ENCODE measurements at places on chromosomes 2 and 18. TPM values are rescaled to one million over a fixed set of nuclear protein-coding genes. Genes with fewer than 3 reads are reported as not detected.
A peak's percentile ranks its signal among the peaks of the same experiment; 100 is the strongest.

Gene BMP10
- not detected for polyA plus RNA-seq

Gene OSBPL6
- polyA plus RNA-seq: 6.7 TPM

GRCh38 chr2:88110830-88111229, 17.0 kb downstream of the FABP1 start:
- no peak for DNase-seq

DNA sequence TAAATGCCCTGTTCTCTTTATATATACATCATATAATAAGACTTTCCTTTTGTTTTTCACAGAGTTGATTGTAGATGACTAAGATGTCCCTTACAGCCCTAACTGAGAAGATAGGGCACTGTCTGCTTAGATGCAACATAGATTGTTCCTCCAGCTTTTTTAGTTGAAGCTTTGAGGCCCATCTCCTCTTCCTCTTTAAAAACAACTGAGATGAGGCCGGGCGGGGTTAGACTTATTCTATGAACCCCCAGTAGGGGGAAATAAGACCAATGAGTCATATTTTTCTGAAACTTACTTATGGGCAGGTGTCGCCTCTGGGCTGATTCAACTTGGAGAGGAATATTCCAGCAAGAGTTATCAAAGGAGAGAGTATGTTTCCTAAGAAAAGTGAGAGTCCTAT, 84.6 kb downstream of the FBXO15 start:
- DNase-seq: no peak

DNA sequence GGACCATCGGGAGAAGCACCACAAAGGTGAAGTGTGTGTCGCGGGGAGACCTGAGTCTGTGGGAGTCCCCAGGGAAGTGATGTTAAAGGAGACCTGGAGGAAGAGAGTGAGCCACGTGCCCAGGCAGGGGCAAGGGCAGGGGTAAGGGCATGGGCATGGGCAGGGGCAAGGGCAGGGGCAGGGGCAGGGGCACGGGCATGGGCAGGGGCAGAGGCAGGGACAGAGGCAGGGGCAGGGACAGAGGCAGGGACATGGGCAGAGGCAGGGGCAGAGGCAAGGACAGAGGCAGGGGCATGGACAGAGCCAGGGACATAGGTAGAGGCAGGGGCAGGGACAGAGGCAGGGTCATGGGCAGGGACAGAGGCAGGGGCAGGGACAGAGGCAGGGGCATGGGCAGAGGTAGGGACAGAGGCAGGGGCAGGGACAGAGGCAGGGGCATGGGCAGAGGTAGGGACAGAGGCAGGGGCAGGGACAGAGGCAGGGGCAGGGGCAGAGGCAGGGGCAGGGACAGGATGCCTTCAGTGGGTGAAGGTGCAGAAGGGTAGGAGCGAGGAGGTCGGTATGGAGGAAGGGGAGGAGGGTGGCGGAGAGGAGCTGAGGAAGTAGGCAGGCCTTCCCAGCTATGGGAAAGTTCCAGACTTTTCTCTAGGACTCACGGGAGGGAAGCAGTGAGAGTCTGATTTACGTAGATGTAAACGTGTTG, 33.3 kb downstream of the NTSR2 start:
- no peak for DNase-seq

DNA sequence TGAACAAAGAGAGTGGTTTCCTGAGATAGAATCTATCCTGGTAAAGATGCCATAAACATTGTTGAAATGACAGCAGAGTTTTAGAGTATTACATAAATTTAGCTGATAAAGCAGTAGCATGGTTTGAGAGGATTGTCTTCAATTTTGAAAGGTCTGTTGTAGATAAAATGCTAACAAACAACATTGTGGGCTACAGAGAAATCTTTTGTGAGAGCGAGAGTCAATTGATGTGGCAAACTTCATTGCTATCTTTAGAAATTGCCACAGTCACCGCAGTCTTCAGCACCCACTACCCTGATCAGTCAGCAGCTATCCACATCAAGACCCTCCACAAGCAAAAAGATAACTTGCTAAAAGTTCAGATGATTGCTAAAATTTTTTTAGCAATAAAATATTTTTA, 17.5 kb downstream of the VRK2 start:
- DNase-seq: no peak

- peak; percentile 23 for DNase-seq
Measured at GRCh38 chr2:200307724-200308545, 1.4 kb downstream of the SPATS2L start.

- DNase-seq: no peak
Measured at GRCh38 chr2:187157046-187157445, 291.0 kb downstream of the CALCRL start.

- DNase-seq: no peak
Measured at GRCh38 chr2:150271952-150272802, 215.3 kb downstream of the RND3 start.

DNA sequence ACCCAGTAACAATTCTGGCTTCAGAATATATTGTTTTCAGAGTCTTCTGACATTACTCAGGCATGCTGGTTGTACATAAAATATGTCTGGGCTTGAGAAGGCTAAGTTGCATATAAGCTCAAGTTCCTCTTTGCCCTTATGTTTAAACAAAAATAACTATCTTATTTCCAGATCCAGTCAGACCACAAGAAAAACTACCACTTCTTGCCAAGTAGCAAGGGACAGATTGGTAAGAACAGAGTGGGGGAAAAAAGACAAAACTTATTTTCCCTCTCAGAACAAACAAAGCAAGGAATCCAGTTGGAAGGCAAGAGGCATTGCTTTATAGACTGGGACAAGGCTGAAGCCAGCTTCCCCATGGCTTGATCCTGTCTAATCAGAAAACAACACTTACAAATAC, 1036.7 kb upstream of the CELF4 start:
- no peak for DNase-seq
